Choroid plexus epithelial cell (primary cell): ENCODE measurements at places on chromosomes 12 and 14.

GRCh38 chr14:72554994-72555608, 338.8 kb downstream of the DPF3 start:
- DNase-seq: no peak

GRCh38 chr14:69654116-69654515, 42.7 kb downstream of the SUSD6 start:
- no peak for DNase-seq

- no peak for DNase-seq
These were observed 6.5 kb downstream of the RASAL1 start for GRCh38 chr12:113128802-113129663.

- no peak for DNase-seq
These were observed 263 bp downstream of the RCOR1 start for GRCh38 chr14:102592763-102593060.

GRCh38 chr14:36221112-36221511, 44.6 kb upstream of the PTCSC3 start:
- no peak for DNase-seq

DNA sequence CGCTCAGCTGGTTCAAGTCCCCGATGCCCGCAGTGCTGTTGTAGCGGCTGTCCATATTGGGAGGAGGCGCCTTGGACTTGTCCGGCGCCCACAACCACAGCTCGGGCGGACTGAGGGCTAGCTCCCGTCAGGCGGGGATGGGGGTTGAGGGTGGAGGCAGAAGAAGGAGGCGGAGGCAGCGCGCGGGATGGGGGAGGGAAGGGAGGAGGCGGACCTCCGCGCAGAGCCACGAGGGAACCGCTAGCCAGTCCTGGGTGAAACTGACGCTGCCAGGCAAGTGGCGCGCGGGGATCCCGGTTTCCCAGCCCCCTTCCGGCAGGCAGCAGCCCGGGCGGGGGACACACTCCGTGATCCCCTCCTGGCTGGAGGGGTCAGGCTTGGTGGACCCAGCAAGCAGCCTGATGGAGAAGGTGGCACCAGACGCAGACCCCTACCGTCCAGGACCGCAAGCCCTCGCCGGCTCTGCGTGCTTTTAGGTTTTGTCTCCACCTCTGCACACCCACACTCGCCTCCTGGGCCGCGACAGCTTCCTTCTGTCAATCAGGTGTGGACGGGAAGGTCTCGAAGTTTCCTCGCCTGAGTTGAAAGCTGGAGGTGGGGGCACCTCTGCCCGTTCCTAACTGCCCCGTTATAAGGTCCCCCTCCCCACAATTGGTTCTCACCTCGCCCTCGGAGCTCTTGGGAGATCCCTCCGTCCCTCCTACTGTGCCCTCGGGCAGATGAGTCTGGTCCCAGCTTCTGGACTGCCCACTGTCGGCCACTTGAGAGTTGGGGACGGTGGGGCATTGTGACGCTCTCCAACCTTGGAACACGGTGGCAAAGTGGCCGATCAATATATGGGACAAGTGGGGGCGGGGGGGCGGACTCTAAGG, at the start of gene CPNE8:
Gene CPNE8, minus strand, starts transcription at position 112 of the 872 bp plus-strand sequence. Its CDS starts 57 bp downstream, at position 55.
- peak; percentile 50 for DNase-seq

GRCh38 chr12:21528953-21529352, 2.9 kb downstream of the SPX start:
- DNase-seq: peak; percentile 75

DNA sequence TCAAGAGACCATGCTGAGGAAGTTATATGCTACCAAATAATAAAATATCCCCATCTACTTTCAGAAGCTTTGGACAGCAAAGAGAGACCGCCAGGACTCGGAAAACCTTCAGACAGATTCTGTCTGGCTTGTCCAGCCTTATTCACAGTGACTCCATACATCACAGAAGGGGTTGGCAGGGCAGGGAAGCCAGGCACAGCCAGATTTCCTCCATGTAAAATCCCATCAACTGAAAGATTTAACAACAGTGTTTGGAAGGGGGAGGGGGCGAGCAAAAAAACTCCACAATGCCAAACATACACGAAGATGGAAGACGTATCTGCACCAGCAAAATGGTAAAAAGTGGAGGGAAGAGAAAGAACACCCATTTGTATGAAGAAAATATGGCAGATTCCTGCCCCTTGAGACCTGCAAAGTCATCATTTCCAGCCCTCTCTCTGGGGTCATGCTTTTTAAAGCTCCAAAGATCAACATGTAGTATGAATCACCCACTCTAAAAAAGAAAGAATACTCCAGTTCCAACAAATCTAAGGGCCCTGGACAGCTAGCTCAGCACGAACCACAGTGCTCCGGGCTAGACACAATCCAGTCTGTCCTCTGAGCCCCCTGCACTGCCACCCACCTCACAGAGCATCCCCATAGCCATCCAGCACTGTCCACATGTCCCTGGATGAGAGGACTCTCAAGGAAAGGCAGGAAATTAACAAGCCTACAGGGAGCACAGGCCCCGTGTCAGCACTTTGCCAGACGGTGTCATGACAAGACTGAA, 116.4 kb downstream of the DICER1 start:
- no peak for DNase-seq

GRCh38 chr12:110688446-110689280, at the start of gene HVCN1:
HVCN1 (minus strand) TSS chr12:110689115; CDS start chr12:110683245, 5,870 bp downstream.
- DNase-seq: no peak

GRCh38 chr14:71650187-71650755, 282.0 kb upstream of the RGS6 start:
- peak; percentile 35 for DNase-seq

GRCh38 chr14:106372870-106373652, 846.7 kb downstream of the TMEM121 start:
- DNase-seq: no peak

DNA sequence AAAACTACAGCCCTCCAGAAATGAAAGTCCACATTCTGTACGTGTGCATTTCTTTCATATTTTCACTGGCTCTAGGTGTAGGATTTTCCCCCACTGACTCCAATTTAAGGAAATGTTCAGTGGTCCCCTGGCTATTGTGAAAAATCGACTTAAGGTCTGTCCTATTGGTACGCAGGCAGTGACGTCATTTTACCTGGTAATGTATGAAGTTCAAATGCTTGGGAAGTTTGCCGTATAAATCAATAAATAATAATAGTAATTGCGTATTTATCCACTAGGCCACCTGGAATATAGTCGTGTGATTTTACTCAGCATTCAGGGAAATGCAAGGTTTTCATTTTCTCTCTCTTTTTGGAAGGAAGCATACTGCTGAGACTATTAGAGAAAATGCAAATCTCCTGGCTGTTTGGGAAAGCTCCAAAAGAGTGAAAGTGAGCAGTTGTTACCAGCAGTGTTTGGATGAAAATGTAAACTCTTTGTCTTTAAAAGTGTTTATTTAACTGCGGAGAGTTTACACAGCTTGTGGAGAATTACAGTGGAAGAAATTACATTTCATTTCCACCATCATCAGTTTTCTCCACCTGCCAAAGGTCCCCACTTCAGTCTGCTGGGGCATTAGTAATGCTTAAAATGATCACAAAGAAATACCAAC, 107.0 kb downstream of the EXOC5 start:
- DNase-seq: no peak

DNA sequence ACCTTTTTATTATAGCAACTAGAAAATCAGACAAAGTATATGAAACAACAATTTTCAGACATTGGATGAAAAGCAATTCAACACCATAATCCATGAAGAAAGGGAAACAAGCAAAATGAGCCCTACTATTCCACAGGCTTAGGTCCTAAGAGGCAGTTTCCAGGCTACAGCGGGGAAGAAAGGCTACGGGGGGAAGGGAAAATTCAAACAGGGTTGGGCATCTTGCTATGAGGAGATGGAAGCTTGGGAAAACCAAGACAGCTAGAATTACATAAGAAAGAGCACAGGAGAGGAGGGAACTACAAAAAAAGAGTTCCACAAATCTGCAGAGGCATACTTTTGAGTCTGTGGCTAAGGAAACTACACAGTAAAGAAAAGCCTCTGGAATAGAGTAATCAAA, 356.0 kb upstream of the CLEC14A start:
- no peak for DNase-seq
